Stimulated activated CD8-positive, alpha-beta memory T cell treated with anti-CD3 and anti-CD28 coated beads, Interleukin-15, amount 100 ng/mL, for 4 hours (primary cell): ENCODE measurements at places on chromosomes 1 and 21.

GRCh38 chr21:45640001-45640887 lies 3.3 kb upstream of the PCBP3 start:
- DNase-seq: no peak

DNA sequence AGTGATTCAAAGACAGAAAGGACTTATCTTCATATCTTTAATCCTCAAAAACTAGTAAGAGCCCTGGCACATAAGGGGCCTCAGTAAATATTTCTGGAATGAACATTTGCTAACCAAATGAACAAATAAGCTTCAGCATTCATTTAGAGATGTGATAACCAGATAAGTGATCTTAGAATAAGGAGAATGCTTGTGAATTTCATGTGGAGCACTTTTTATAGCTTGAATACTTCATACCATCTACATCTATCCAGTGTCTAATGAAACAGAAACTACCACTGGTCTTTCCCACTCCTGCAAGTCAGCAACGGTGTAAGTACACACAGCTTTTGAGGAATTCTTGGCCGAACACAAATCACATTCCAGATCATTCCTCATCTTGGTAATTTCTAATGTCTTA lies 38.5 kb downstream of the EDEM3 start:
- DNase-seq: no peak

- DNase-seq: no peak
Observed at GRCh38 chr1:112439592-112439991, 43.6 kb downstream of the CTTNBP2NL start.

DNA sequence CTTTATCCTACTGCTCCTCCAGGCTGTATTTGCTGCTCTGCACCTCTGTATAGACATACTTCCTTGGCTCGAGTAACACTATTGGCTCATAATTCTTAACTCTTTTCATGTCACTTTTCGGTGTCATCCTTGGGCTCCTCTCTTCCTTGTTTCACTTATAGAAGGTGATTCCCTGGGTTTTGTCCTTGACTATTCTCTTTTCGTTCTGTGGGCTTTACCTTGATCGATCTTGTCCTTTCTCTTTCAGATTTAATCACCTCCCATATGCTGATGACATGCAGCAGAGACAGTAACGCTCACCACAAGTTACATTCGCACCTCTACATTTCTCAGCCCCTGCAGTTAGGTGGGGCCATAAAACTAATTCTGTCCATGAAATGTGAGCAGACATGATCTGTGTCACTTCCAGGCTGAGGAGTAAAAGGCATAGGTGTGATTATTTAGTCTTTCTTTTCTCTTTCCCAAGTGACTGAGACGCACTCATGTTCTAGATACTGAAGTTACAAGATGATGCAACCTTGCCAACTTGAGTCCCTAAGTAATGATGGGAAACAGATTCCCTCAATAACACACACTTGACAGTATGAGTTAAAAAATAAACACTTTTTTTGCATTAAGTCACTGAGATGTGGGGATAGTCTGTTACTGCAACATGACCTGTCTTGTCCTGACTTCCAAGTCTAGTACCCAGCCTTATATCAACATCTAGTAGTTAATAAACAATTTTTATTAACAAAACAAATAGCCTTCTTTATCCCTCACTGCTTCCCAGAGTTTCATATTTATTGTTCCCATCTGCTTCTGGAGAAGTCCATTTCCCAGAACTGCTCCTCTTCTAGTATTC lies 49.9 kb upstream of the HAO2 start:
- DNase-seq: no peak

DNA sequence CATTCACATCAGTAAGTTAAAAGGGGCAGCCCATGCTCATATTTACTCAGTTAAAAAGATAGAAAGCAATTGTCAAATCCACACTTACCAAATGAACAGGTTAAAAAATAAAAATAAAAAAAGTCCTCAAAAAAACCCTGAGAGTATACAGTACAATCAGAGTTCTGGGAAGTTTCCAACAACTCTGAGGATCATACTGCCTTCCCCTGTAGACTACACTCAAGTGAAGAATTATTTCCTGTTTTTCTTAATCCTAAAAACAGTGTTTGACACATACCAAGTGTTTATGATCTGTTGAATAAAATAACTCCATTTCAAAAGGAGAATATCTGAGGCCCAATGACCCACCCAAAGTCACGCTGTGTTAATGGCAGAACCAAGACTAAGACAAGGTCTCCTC lies 61.8 kb downstream of the INTS7 start:
- DNase-seq: no peak

DNA sequence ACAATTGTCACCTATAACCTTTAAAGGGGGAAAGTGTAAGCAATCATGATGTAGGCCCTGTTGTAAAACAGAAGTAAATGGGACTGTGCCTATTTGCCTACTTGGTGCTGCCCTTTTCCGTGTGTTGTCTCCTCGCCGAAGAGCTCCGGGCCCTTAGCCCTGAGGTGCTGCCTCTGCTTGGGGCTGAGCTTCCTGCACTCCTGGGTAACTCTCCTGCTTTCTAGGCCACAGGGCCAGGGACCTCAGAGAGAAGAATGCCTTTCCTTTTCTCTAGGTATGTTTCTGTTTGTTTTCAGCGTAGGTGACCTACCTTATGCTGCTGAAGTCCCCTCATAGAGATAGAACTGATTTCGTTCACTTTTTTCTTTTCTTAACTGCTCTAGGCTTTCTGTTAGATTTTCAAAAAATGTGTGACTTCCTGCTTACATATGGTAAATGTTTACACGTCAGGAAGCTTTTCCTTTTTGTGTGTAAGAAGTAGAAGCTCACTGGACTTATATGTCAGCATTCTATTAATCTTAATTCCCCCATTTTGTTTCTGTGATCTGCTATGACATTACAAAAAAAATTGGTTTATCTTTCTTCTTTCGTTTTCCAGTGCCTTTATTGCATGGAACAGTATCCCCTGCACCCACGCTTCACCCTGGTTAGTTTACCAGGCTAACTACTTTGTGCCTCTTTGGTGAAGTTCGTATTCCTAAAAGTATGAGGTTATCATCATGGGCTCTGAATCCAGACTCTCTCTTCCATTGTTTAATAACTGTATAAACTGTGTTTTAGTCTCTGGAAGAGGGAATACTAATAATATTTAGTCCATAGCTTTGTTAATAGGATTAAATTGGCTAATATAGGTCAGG lies 61.7 kb downstream of the ITSN1 start:
- no peak for DNase-seq

DNA sequence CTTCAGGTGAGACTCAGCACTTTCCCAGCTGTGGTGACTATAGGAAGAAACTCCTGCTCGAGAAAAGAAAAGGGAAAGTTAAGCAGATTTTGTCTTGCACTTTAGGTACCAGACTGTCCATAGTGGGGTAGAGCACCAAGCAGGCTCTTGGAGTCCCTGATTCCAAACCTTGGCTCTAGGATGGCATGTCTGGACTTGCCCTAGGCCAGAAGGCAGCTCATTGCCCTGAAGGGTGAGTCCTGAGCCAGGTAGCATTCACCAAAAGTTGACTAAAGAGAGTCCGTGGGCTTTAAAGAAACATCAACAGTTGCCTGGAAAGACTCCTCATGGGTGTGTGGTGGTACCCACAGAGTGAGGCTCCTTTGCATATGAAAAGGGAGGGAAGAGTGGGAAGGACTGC lies 145.2 kb upstream of the SNX7 start:
- no peak for DNase-seq

DNA sequence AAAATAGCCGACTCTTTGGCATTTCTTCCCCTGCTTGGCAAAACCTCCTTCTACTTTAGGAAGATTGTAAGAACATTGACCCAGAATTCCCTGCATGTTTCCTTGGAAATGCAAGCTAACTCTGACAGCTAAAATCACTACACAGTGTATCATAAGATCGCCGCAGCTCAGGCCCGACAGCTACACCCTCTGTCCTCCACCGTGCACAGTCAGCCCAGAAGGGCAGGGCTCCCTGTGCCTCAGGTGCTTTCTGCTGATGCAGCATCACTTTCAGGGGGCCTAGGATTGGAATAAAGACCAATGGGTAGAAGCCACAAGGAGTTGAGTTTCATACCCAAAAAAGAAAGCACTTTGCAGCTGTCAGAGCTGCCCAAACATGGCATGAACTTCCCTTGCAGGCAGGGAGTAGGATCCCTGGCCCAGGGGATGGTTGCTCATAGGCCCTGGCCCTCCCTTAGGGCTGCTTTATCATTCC lies 145.3 kb downstream of the SEC16B start:
- no peak for DNase-seq

DNA sequence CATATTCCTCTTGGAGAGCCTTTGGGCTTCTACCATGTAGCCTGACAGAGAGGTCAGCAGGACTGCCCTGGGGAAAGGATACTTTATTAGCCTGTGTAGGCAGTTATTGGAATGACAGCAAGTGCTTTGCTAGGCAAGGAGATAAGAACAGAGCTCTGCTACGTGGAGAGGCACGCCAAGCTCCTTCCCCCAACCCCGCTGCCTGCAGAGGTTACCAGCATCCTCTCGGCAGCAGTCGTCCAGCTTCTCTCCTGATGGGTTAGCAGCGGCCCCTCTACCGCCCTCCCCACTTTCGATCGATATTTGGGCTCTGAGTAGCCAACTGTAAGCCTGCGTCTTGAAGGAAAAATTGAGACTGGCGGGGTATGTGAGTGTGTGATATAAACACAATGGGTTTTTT lies 122.3 kb downstream of the DHRS3 start:
- no peak for DNase-seq

- no peak for DNase-seq
Observed at GRCh38 chr1:33082575-33083108, 1.7 kb downstream of the AZIN2 start.

DNA sequence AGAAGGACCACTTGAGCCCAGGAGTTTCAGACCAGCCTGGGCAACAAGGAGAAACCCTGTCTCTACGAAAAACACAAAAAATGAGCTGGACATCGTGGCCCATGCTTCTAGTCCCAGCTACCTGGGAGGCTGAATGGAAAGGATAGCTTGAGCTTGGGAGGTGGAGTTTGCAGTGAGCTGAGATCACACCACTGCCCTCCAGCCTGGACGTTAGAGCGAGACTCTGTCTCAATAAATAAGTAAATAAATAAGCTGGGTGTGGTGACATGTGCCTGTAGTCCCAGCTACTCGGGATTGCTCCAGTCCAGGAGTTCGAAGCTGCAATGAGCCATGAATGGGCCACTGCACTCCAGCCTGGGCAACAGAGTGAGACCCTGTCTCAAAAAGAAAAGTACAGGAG lies 3.6 kb downstream of the AKR1A1 start:
- no peak for DNase-seq

DNA sequence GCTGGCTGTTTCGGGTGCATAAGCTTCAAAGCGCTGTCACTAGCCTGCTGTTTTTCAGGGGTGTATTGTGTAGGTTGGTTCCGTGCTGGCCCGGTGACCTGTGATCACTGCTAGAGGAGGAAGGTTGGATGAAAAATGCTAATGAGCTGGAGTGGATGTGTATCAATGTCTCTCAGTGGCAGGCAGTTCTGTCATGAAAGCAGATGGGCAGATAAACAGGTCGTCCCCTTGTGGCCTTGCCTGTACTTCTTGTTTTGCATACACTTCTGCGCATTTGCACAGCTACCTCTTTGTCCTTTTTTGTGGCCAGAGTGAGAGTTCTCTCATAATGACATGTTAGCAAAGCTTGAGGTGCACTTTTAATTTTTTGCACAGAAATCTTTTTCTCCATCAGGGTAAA lies 2.9 kb downstream of the SELENON start:
- no peak for DNase-seq

DNA sequence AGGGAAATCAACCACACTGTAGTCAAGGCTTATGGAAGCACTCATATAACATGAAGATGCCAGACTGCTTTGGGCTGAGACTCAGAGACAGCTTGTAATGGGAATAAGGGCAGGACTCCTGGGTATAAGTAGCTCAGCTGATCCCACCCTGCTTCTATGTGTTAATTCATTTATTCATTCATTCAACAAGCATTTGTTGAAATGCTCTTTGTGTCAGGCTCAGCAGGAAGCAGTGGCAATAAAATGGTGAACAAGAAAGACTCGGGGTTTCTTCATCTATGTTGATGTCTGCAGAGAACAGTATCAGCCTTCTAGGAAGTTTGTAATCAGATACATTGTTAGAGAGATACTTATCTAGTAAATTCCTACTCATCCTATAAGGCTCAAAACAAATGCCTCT lies 145.5 kb upstream of the DMRTA2 start:
- DNase-seq: no peak
